Activated naive CD4-positive, alpha-beta T cell treated with anti-CD3 and anti-CD28 coated beads for 36 hours (primary cell): ENCODE measurements at places on chromosomes 1 and 21.

GRCh38 chr1:51329443-51330325 lies 678 bp downstream of the TTC39A start:
- no peak for DNase-seq

DNA sequence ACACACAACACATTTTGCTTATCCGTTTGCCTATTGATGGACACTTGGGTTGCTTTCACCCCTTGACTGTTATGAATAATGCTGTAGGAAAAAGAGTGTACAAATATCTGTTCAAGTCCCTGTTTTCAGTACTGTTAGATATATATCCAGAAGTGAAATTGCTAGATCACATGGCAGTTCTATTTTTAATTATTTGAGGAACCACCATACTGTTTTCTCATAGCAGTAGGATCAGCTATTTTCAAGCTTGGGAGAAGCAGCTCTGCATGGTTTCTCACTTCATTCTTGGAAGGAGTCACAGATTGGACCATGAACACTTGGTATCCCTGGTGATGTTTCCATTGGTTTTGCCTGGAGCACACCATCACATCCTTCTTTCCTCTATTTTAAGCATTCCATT lies 114.4 kb upstream of the ZP4 start:
- DNase-seq, result no peak

DNA sequence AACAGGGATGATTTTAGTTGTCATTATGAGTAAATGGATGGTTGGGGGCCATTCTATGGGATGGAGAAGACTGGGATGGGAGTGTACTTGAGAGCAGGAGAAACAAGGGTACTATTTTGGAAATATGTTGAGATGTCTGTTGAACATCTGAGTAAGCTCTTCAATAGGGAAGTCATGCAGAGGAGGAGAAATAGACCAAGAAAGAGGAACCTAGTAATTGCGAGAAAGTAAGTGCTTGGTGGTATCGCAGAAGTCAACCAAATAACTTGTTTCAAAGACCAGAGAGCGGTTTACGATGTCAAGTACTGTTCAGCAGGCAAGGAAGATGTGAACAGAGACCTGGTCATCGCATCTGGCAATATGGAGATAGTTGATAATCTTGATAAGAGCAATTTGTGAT lies 22.4 kb upstream of the CHRM3 start:
- DNase-seq, result no peak

DNA sequence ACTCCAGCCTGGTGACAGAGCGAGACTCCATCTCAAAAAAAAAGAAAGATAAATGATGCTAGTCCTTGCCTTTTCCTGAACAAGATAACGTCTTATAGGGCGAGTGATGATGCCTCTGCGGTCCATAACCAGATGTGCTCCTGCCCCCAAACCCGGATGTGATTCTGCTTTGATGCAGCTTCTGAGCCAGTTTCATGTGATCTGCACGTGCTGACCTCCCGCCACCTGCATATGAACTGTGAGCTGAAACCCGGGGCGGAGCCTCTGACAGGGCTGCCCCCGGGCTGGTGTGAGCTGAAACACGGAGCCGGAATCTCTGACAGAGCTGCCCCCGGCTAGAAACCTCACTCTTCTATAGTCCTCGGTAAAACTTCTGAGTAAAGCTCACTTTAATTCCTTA lies 1.3 kb downstream of the KRTAP12-4 start:
- no peak for DNase-seq

GRCh38 chr1:218945050-218945449 lies 228.6 kb upstream of the LYPLAL1 start:
- DNase-seq, result no peak

- DNase-seq, result no peak
Observed at GRCh38 chr1:204376465-204376864, 16.7 kb upstream of the PLEKHA6 start.

GRCh38 chr1:55213151-55213884 lies 1.8 kb downstream of the USP24 start:
- no peak for DNase-seq

DNA sequence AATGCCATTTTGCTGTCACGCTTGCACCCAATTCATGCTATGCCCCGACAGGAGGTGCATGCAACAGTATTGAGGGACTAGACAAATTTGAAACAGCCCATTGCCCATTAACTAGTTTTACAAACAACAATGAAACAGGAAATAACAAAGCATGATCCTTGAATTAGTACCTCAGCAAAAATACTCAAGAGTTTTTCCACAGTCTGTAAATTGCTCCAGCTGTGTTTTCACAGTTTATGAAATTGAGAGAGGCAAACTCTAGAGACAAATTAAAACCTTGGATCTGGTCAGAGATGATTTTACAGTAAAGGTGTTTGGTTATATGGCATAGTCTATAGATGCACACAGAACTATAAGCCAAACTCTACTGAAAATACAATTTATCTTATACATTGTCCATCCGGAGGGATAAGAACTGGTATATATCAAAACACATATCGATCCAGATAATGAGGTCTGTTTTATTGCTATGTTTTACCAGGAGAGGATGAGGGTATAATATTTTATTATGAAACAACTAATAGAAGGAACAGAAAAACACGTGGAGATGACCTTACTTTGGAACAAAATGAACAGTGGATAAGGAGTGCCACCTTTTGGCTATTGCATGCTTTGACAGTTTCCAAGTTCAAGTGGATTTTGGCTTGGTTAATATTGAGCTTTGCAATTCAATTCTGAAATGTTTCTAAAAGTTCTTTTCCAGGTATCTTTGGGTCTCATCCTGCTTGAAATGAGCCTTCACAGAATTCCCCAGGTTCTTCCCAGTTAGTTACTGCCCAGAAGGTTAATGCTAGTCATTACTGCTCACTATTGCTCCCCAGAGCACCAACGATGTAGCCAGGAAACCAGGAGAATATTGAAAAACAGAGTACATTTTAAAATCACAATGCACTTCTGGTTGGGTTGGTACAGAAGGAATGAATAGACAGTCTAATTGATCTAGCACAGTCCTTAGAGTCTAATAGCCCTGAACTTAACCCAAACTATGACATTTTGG lies 45.7 kb downstream of the ZC3H11B start:
- DNase-seq, result no peak

DNA sequence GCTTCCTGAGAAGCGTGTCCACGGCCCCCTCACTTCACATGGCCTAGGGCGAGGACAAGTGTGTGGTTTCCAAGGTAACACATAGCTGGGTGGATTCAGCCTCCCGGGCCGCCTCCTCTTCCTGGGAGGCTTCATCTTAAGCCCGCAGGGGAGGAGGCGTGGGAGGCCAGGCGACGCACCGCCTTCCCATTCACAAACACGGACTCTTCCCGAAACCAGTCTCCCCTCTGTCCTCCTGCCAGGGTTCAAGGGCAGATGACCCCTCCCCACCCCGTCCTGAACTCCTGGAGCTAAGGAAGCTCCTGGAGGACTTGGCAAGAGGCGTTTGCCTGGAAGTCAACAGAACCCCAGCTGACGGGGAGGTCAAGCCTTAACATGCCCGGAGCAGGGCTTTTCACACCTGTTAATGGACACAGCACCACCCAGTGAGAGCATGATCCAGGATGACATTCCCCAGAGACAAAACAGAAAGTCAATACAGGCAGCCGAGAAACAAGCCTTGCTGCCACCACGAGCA lies 56.7 kb downstream of the KCNN3 start:
- no peak for DNase-seq

DNA sequence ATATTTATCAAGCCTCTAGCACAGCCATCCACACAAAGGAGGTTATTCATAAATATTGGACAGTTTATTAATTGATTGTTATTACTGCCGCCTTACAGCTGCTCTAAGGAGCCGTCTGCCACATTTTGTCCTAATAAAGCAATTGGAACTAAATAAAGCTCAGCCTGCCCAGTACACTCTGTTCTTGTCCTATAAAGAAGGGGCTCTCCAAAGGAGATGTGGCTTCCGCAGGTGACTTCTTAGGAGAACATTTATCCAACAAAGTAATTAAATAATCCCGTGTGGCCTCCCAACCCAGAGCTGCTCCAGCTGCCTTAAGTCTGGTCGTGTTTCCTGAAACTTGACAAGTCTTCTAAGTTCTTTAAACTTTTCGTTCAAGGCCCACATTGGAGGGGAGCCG lies 497.7 kb downstream of the NPHP4 start:
- no peak for DNase-seq

GRCh38 chr1:62425041-62425440 lies 11.8 kb upstream of the USP1 start:
- no peak for DNase-seq

GRCh38 chr1:14873677-14874076 lies 275.2 kb downstream of the KAZN start:
- no peak for DNase-seq

GRCh38 chr1:159938211-159938852 lies 7.1 kb downstream of the IGSF9 start:
- DNase-seq, result no peak

GRCh38 chr1:159594625-159595405 lies 7.2 kb downstream of the APCS start:
- no peak for DNase-seq

- DNase-seq, result no peak
Observed at GRCh38 chr1:184555665-184556641, 169.1 kb downstream of the C1orf21 start.

DNA sequence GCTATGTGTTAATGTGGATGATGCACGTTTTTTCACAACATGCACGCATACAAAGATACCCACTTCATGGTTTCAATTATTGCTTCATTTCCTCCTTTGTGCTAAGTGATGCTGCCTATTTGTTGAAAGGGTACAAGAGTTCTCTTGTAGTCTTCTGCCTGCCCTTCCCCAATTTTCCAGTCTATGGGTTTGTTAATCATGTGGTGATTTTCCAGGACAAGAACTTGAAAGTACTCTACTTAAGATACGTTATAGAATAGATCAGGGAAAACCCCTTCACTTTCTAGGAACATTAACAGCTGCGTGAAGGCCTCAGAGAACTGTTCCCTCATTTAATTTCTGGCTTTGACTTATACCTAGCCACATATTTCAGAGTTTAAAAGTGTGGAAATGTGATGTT lies 52.1 kb upstream of the SLC44A3 start:
- no peak for DNase-seq

GRCh38 chr1:117698398-117699160 lies 92.7 kb downstream of the TENT5C start:
- DNase-seq, result no peak

DNA sequence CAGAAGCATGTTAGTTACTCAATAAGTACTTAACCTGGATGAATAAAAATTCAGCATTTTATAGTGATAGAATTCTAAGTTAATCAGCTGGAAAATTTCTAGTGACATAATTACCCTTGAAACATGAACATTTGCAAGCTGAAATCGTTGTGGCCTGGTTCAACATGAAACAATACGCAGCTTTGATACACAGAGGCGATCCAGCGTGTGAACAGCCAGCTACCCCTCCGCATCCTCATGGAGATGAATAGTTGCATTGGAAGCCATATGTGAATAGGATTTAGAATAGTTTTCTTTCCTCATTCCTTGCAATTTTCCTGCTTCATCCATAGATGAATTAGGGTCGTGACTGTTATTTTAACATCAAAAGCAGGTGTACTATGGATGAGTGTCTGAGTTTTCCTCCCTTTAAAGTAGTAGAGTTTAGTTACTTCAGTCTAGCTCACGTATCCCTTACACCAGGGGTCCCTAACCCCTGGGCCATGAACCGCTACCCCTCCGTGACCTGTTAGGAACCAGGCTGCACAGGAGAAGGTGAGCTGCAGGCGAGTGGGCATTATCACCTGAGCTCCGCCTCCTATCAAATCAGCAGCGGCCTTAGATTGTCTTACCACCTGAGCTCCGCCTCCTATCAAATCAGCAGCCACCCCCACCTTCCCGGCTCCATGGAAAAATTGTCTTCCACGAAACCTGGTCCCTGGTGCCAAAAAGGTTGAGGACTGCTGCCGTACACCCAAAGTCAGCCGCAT lies 6.2 kb upstream of the TARBP1 start:
- DNase-seq, result no peak

DNA sequence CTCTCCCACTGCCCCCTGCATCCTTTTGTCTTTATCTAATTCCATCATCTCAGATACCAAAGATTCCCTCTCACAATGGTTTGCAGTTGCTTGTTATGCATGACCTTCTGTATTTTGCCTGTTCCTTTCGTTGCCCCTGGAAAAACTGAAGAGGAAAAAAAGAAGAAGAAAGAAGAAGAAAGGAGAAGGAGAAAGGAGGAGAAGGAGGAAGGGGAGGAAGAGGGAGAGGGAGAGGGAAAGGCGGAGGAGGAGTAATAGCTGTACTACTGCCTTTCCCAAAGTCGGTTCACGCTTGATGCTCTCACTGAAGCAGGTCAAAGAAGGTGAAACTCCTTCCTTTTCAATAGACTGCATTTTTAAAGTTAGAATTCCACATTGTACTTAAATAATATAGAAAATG lies 513.8 kb downstream of the PTPRC start:
- DNase-seq, result no peak

- no peak for DNase-seq
Observed at GRCh38 chr1:59350521-59350920, 53.6 kb downstream of the FGGY start.

- DNase-seq, result no peak
Observed at GRCh38 chr1:178580096-178580495, 67.2 kb downstream of the TEX35 start.

DNA sequence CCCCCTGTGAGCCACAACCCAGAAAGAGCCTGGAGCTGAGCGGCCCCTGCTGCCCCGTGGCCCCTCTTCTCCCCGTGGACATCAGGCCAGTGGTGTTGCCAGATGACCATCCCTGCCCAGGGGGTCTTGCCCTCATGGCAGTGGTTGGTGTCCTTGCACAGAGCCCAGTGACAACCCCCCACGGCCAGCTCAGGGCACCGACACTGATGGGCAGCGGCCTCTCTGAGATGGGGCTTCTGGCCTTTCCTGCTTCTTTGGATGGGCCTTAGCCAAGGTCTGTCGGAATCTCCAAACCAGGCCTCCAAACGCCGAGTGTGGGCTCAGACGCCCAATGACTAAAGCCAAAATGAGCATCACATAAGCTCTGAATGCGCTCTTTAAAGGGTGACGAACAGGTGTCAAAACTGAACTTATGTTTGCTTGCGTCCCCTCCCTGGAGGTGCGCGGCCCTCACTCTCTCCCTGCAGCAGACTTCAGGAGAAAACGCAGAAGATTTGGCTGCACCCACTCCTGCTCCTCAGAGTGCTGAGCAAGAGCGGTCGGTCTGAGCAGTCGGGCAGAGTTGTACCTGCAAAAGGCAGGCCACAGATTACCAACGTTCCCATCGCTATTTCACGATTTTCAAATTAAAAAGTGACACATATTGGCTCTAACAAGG lies 41.9 kb downstream of the UBE2G2 start:
- DNase-seq, result no peak
